ENCODE measurements at places on chromosomes 4 and X.

DNA sequence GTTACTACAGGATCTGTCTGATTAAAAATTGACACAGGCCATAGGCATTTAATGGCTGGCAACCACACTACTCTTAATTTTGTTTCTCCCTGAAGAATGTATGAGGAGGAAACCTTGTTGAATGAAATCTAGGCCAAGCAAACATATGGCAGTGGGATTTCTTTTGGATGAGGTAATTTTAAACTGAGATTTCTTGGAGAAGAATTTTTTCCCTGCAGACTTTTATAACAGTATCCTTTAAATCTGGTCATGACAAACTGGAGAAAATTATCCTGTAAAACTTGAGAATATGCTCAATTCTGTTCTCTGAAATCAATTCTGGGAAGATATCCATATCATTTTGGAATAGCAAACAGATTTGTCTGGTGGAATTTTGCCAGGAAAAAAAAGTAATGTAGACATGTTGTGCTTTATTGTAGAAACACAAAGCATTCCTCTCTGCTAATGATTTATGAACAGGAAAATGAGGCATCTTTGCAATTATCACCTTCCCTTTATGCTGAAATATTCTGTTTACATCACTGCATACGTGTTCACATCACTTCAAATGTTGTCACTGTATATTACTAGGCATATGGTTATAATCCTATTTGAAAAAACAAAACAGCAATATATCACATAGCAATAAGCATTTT is 108.3 kb upstream of the ARSJ start:
- no peak for DNase-seq

DNA sequence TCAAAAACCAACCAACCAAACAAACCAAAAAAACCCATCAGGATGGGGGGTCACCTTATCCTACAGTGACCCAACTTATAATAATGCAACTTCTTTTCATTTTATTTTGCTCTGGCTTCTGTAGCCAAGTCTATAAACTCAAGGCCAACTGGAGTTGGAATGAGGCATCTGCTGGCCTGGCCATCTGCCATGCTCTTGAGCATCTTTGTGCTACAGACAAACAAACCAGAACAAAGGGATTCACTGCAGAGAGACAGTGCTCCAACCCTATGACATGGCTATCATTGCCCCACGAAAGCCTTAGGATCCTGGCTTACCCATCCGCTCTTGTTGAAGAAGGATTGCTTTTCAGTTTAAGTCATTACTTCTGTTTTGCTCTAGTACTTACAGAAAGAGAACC is 49.2 kb upstream of the SCRG1 start:
- no peak for DNase-seq

GRCh38 chr4:101792056-101792590 is 1.6 kb downstream of the BANK1 start:
- DNase-seq = no peak

GRCh38 chr4:25059791-25060190 is 29.0 kb upstream of the LGI2 start:
- no peak for DNase-seq

DNA sequence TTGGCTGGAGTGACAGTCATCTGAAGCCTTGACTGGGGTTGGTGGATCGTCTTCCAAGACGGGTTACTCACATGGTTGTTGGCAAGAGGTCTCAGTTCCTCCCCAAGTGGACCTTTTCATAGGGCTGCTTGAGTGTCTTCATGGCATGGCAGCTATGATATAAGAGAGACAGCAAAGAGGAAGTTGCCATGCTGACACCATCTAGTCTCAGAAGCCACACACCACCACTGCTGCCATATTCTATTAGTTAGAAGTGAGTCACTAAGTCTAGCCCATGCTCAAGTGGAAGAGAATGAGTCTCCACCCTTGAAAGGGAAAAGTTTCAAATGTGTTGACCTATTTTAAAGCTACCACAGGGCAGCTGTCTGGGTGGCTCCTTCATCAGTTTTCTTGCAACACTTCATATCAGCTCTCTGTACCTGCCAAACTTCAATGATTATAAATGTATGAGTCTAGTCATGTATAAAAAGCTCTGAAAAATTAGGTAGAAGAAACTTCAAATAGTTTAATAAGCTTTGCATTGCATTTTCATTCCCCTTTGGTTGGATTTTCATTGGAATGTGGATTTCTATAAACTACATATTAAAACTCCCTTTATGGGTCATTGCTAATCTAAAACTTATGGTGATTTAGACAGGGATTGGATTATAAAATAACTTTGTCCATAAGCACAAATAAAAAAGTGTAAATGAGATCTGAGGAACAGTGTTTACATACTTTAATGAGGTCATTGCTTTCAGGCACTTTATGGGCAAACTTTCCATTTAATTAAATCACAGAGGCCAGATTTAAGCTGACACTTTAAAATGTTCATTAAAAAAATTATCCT is 68.0 kb upstream of the ATXN3L start:
- DNase-seq = peak; percentile 44

GRCh38 chr4:157776930-157777528 is 395.8 kb downstream of the GASK1B start:
- no peak for DNase-seq

GRCh38 chr4:151955721-151956380 is 195.0 kb upstream of the GATB start:
- DNase-seq = no peak

DNA sequence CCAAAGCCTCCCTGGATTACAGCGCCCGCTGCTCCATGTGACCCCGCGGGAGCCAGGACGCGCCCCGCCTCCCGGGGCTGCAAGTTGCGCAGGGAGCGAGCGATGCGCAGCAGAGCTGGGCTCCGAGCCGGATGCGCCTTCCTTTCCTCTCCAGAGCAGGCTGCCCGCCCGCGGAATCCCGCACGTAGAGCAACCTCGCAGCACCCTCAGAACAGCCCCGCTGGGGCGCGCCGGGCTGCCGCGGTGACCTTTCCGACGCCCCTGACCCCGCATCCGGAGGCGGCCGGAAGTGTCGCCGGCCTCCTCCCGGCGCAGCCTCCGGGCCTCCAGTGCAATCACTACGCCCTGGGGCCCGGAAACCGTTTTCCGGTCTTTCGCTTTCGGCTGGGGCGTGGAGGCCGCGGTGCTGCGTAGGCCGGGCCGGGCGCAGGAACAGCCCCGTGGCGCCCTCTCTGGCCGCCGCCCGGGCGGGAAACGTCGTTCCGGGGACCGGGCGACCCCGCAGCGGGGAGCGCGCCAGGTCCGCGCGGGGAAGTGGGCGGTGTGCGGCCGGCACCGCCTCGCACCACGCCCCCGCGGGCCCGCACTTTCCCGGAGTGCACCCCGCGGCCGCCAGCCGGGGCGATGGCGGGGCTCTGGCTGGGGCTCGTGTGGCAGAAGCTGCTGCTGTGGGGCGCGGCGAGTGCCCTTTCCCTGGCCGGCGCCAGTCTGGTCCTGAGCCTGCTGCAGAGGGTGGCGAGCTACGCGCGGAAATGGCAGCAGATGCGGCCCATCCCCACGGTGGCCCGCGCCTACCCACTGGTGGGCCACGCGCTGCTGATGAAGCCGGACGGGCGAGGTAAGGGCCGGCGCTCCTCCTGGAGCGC is at the start of gene CYP4V2:
Gene CYP4V2 (plus strand): TSS at position 368 of the 866 bp plus-strand sequence. CDS start 257 bp downstream, at position 625.
- peak; percentile 90 for DNase-seq

DNA sequence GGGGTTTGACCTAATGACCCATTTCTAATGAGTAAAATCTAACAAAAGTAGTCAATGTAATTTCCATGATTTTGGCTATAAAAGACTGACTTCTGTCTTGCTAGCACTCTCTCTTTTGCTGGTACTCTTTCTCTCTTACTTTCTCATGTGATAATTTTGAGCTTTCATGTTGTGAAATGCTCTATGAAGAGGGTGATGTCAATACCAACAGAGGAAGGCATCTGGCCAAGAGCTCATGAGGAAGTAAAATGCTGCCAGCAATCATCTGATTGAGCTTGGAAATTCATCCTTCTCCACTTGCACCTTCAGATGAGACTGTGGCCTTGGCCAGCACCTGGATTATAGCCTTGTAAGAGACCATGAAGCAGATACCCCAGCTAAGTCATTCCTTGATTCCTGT is 347.7 kb downstream of the HS3ST1 start:
- DNase-seq = no peak

GRCh38 chrX:154443992-154444754 is at the start of gene FAM50A:
Gene FAM50A (plus strand): TSS chrX:154444141. CDS start chrX:154444236, 95 bp downstream.
- peak; percentile 55 for DNase-seq

- no peak for DNase-seq
Observed at GRCh38 chr4:11640584-11640983, 211.9 kb upstream of the HS3ST1 start.

- no peak for DNase-seq
Observed at GRCh38 chr4:5018603-5019002, 655 bp downstream of the CYTL1 start.

- no peak for DNase-seq
Observed at GRCh38 chr4:89788206-89789072, 48.5 kb downstream of the SNCA start.

GRCh38 chr4:83129264-83129663 is 14.7 kb upstream of the PLAC8 start:
- DNase-seq = no peak

DNA sequence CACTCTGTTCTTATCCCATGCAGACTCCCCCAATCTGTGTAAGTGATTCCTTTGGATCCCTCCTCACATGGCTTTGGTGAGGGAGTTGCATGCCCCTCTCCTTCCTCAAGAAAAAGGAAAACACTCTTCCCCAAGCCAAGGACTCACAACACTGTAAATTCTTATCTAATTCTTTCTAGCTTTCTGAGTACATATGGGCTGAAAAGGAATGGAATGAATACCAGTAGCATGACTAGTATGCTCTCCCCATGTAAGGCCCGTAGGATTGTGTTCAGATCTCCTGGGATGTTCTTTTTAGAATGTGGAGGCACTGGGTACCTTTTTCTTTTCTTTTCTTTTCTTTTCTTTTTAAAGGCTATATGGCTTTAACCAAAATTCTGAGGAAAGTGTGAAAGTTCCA is 17.0 kb upstream of the MAGED1 start:
- DNase-seq = no peak

- no peak for DNase-seq
Observed at GRCh38 chr4:92447255-92447905, 143.6 kb downstream of the GRID2 start.

DNA sequence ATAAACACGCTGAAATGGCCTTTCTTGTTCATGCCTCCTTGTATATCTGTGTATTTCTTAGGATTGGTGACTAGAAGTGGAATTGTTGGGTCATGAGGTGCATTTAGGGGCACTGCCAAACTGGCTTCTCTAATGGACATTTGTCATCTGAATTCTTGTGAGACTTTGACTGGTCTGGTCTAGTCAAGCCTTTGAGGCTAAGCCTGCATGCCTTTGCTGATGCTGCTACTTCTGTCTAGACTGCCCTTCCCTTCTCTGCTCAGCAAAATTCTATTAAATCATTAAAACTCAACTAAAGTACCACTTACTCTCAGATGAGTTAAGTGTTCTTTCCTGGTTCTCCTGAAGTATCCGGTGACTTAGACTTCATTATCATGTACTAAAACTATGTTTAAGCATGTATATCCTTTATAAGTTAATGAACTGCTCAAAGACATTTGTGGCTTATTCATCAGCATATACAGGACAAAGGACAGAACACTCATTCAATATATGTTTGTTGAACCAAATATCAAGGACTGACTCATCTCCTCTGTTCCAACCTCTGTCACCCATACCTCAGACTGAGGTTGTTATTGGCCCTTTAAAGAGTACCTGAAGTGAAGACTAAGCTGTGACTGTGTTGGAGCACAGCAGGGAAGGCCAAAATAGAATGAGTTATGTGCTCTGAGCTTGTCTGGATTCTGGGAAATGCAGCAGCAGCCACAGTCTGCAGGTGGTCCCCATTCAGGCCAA is 9.0 kb downstream of the TCEAL1 start:
- no peak for DNase-seq

- DNase-seq = no peak
Observed at GRCh38 chr4:5941601-5942000, 48.7 kb upstream of the CRMP1 start.

Measured in CD4-positive, alpha-beta T cell treated with Interleukin-4 for 4 hours (primary cell).